ENCODE measurements at places on chromosomes 7 and 10. TPM values are rescaled to one million over a fixed set of nuclear protein-coding genes. Genes with fewer than 3 reads are reported as not detected.

PNLIPRP3 gene
- total RNA-seq = 0.59 TPM

CRHR2 gene
- not detected for total RNA-seq

SPOCK2 gene
- total RNA-seq = 0.36 TPM

ELN gene
- 69.1 TPM for total RNA-seq

BCL7B gene
- total RNA-seq = 32.9 TPM

NDUFB8 gene
- 89.3 TPM for total RNA-seq

KCP gene
- total RNA-seq = 1.1 TPM

AGAP9 gene
- 8.3 TPM for total RNA-seq

MLXIPL gene
- total RNA-seq = 0.29 TPM

- no peak for DNase-seq
Measured at GRCh38 chr10:85316276-85316675, 987.9 kb downstream of the CCSER2 start.

- DNase-seq = no peak
Measured at GRCh38 chr7:99314504-99314903, 11.2 kb upstream of the ARPC1A start.

- no peak for DNase-seq
Measured at GRCh38 chr7:105249216-105249615, 139.5 kb downstream of the SRPK2 start.

DNA sequence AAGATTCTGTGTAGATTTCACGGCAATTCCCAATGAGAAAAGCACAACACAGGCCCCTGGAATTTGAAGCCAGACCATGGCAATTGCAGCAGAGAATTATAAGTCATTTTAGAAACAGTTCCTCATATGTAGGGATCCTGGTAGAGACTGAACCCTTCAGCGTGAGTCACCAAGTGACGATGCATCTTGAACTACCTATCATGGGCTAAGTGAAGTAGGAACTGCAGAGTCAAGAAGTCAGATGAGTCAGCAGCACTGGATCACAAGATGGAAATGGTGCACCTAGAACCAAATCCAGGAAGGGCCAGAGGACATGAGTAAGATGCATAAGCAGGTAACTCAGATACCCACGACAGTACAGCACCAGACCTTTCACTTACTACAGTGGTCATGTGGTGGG lies 140.0 kb upstream of the TPK1 start:
- no peak for DNase-seq

DNA sequence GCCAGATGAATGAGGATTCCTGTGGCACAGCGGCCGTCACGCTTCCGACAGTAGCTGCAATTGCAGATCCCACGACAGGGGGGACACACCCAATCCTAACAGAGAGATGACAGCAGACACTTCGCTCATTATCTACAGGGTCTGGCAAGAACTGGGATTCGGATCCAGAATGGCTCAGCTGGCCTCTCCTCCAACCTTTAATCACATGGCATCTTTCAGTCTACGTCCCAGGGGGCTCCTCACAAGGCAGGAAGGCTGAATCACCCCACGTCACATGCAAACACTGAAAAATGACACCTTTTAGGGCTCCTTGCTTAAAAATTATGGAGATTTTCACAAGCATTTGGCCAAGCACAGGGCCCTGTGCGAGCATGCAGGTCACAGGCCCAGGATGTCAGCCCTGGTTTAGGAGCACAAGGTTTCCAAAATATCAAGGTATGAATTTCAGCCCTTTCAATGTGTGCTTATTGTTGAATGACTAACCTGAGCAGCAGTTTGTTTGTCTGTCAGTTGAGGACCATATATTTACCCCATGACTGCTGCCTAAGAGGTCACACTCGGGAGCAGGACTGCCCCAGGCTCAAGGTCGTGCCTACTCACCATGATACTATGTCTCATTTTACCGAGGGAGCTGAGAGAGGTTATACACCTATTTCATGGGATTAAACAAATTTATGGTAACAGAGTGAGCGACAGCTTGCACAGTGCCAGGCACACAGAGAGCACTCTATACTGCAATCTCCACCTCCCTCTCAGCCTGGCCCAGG lies 42.5 kb downstream of the CDCA7L start:
- DNase-seq = no peak

GRCh38 chr7:27191833-27192545 lies 7.0 kb upstream of the HOXA11 start:
- no peak for DNase-seq

- DNase-seq = no peak
Measured at GRCh38 chr10:63833411-63834060, 312.3 kb downstream of the REEP3 start.

DNA sequence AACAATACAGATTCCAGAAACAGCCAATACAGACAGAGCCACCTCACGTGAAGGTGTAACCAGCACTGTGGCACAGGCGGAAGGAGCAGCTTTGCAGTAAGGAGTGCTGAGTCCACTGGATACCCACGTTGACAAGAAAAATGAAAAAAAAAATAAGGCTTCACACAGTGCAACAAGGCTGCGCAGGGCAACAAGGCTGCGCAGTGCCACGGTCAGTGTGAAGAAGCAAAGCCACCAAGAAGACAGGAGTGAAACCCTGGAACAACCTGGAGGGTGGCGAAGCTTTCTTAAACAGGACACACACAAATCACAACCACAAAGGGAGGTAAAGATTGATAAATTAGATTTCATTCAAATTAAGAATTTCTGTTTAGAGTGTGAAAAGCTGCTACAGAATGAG lies 204.0 kb downstream of the MAD1L1 start:
- no peak for DNase-seq

GRCh38 chr10:130074639-130075038 lies 36.0 kb downstream of the C10orf143 start:
- DNase-seq = peak; percentile 52

- DNase-seq = no peak
Measured at GRCh38 chr7:122123746-122124145, 20.3 kb downstream of the AASS start.

GRCh38 chr10:62633976-62634375 lies 170.5 kb upstream of the ADO start:
- no peak for DNase-seq

Measured in osteoblast (primary cell).